ENCODE measurements at places on chromosomes 16 and 17.

DNA sequence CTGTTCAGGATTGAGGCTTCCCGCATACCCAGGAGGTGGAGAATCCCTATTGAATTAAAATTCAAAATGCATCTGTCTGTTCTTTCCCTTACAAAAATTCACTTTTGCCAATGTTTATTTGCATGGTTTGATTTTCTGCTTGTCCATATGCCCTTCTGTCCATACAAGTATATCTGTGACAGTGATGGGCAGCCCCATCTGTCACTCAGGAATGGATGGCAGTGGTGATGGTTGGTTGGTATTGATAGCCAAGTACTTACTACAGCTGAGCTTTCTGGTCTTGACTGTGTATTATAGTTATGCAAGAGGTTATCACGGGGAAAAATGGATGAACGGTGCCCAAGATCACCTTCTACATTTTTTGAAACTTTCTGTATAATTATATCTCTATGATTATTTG, 171.0 kb downstream of the RBFOX1 start:
- no peak for DNase-seq

DNA sequence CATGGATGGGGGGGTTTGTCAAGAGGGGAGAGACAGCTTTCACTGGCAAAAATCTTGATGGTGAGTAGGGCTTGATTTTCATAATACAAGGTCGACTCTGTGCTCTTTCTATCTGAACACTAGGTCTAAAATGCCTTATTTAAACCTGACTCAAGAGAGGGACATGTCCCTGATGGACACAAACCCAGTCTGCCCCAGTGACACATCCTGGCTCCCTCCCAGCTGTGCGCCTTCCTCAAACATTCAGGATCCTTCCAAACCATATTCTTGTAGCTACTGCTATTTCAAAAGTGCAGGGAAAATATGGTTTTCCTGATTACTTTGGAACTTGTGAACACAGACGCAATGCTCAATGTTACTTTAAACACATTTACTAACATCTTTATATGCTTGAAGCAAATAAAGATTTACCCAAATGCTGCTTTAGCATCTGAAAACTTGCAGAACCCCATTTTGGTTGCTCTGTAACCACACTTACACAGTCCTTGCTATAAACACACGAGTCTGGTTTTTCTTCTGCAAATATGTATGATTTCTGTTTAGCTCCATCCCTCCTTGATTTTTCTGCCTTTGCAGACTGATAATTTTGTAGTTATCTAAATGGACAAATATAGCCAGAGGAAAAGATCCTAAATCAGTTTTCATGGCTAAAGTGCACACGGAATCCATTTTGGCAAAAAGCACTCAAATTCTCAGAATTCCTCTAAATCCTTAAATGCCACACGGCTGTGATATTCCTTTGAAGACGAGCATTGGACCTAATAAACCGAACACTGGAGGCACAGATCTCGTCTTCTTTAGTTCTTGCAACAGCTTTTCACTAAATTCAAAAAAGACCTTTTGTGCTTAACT, 499.9 kb upstream of the ZFHX3 start:
- no peak for DNase-seq

GRCh38 chr17:72706396-72706981, 386.0 kb downstream of the SLC39A11 start:
- no peak for DNase-seq

- no peak for DNase-seq
Measured at GRCh38 chr16:72246423-72246822, 74.5 kb upstream of the PMFBP1 start.

DNA sequence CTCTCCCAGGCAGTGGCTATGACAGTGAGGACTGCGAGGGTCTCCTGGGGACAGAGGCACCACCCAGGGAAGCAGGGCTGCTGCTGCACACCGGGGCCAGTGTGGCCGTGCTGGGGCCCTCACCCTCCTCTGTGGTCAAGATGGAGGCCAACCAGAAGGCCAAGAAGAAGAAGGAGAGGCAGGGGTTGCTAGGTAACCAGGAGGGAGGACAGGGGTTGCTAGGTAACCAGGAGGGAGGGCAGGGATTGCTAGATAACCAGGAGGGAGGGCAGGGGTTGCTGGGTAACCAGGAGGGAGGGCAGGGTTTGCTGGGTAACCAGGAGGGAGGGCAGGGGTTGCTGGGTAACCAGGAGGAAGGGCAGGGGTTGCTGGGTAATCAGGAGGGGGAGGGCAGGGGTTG, 55.2 kb downstream of the ACTG1 start:
- no peak for DNase-seq

DNA sequence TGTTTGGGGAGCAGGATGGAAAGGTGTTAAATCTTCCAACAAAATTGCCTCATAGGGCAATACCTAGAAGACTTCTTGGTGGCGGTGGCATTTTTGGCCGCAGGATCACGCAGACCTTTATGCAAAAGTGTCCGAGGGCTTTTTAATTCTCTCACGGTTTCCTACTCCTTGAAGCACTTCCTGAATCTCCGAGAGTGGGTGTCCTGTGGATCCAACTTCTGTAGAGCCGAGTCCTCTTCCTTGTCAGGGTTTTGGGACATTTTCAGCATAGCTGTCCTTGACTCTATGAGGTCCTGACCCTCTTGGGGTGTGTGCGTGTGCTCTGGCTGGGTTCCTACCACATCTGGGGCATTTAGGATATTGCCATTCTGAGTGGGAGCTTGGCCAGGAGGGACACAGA, 31.7 kb downstream of the IL21R start:
- DNase-seq, result no peak

- DNase-seq, result no peak
Measured at GRCh38 chr17:988561-988960, 8.4 kb upstream of the TIMM22 start.

GRCh38 chr16:17364319-17365210, 106.2 kb downstream of the XYLT1 start:
- DNase-seq, result no peak

GRCh38 chr17:47295037-47295873, 28.5 kb upstream of the EFCAB13 start:
- DNase-seq, result peak; percentile 45

GRCh38 chr16:35131429-35131828, 1672.0 kb downstream of the TP53TG3F start:
- no peak for DNase-seq

DNA sequence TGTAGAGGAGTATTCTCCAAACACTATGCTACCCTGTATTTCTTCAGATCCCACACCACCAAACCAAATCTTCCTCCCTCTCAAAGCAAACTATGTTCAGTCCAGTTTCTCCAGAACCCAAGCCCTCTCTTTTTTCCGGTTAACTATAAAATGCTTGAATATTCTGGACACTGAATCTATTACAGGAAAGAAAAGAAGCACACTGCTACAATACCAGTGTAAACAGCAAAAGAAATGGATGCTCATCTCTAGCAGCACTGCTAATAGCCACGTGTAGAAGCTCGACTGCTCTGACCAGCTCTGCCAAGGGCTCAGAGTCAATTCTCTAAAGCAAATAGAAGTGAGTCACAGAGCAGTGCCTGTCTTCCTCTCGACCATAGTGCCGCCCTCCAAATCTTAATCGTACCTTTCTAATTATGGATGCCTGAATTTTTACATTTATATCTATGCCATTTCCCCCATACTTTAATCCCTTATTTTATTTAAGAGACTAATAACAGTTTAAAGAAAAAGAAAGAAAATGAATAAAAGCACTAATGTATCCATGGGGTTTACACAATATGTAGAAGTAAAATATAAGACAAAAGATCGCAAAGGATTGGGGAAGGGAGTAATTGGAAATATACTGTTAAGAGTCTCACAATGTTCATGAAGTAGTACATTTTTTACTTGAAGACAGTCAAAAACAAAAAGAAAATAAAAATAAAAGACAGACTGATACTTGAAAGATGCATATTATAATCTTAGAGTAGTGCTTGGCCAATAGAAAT, 154.5 kb downstream of the PARN start:
- DNase-seq, result no peak

GRCh38 chr16:31260136-31260931, 559 bp downstream of the ITGAM start:
- no peak for DNase-seq

DNA sequence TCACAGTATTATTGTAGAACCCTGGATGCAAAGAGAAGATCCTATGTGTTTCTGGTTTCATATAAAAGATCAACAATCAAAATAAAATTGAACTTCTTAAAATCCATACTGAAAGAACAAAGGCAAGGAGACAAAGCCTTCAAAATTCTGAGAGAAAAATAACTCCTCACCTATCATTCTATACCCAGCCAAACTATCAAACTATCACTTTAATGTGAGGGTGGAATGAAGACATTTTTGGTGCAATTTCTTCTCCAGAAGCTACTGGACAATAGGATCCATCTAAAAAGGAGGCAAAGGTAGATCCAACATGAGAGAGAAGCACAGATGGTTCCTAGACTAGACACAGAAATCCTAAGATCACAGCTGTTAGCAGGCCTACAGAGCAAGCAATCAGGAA, 71.1 kb downstream of the CPPED1 start:
- DNase-seq, result no peak

DNA sequence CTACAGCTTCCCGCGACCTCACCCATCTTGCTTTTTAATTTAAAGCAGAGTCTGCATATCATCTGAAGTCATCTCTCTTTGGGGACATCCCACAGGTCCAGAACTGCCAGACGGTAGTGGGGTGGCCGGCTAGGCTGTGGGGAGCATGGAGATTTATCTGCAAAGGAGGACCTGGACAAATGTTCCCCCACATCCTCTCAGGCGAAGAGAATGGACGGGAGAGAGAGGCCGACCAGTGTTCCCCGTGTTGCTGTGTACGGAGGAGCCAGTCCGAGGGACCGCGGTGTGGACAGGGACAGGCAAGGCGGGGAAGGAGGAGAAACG, 665 bp upstream of the MT1M start:
- no peak for DNase-seq

GRCh38 chr17:55776271-55776670, 25.4 kb downstream of the PCTP start:
- no peak for DNase-seq

DNA sequence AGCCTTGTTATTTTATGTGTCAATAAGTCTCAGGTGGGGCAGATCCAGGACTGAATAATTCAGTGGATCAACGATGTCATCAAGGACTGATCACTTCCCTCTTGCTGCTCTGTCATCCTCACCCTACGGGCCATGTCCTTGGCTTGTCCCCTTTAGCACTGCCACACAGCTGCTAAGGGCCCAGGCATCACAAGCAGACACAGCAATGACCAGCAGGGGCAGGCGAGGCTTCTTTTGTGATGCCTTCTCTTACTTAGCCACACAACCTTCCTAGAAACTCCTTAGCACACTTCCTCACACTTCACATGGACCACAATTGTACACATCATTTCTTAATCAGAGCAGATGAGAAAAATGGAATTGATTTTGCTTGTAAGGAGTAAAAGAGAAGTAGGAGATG, 356.3 kb upstream of the SOX9 start:
- DNase-seq, result peak; percentile 32
